ENCODE measurements at places on chromosomes 11 and 22.

DNA sequence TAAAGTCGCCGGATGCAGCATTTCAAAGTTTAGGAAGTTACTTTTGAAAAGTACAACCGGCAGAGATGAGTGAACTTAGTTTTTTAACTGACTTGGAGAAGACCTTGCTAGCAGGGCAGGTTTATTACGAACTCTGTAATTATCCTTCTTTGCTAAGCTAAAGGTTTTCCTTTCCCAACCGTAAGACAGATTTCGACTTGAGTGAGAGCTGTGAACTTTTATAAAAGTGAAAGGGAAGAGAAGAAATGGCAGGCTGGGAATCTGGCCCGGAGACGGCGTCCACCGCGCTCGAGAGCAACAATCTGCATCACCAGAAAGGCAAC lies 659 bp upstream of the TEAD1 start:
- DNase-seq: no peak

GRCh38 chr11:88174709-88175568 lies at the start of gene RAB38:
Gene RAB38 (minus strand): TSS chr11:88175443. CDS start chr11:88175384, 59 bp downstream.
- DNase-seq: peak; percentile 48

DNA sequence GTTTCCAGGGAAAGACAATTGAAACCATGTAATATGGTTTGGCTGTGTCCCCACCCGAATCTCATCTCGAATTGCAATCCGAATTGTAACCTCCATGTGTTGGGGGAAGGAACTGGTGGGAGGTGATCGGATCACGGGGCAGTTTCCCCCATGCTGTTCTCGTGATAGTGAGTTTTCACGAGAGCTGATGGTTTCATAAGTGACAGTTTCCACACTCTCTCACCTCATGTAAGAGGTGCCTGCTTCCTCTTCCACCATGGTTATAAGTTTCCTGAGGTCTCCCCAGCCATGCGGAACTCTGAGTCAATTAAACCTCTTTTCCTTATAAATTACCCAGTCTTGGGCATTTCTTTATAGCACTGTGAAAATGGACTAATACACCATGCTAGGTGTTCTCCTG lies 148.3 kb upstream of the CADM1 start:
- no peak for DNase-seq

GRCh38 chr11:19929655-19930054 lies 217.0 kb downstream of the NAV2 start:
- DNase-seq: peak; percentile 42

GRCh38 chr22:22993184-22993583 lies 77.1 kb upstream of the GNAZ start:
- no peak for DNase-seq

DNA sequence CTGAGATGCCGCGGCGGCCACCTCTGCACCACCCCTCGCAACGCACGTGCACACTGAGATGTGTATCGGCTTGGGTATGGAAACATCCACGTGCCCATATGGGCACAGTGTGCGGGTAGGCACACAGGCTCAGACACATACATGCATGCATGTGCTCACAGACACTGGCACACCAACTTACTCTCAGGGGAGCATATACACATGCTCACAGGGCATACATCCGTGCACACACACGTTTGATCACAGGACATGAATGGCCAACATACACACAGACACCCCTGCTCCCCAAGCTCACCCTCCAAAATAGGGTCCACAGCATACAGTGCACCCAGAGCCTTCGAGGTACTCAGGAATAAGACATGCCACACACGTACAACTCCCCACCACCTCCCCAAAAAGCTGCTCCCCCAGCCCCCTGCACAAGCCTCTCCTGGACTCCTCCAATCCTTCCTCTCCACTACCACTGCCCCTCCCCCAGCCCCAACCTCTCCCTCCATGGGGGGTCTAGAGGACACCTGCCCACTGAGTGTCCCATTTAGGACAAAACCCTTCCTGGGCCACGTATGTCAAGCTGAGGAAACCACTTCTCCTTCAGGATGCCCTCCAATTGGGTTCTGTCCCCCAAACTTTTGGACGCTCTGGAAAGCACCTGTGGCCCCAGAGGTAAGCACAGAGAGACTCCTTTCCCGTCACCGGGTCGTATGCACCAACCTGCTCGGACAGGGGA lies 53.1 kb downstream of the SLC22A12 start:
- no peak for DNase-seq

DNA sequence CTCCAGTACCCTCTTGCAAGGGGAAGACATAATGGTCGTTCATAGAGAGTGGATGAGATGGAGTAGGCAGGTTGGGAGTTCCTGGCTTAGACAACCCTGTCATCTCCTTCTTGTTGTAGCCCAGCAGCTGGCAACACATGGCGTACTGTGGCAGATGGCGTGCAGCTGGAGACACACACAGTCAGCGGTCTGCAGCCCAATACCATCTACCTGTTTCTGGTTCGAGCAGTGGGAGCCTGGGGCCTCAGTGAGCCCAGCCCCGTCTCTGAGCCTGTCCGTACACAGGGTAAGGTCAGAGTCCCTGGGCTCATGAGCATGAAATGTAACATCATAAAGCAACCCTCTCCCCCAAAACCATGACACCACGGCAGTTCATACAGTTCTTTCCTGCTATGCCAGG lies 8.7 kb downstream of the ROBO3 start:
- DNase-seq: no peak

- peak; percentile 26 for DNase-seq
Measured at GRCh38 chr22:36765943-36766450, 9.9 kb downstream of the IFT27 start.

DNA sequence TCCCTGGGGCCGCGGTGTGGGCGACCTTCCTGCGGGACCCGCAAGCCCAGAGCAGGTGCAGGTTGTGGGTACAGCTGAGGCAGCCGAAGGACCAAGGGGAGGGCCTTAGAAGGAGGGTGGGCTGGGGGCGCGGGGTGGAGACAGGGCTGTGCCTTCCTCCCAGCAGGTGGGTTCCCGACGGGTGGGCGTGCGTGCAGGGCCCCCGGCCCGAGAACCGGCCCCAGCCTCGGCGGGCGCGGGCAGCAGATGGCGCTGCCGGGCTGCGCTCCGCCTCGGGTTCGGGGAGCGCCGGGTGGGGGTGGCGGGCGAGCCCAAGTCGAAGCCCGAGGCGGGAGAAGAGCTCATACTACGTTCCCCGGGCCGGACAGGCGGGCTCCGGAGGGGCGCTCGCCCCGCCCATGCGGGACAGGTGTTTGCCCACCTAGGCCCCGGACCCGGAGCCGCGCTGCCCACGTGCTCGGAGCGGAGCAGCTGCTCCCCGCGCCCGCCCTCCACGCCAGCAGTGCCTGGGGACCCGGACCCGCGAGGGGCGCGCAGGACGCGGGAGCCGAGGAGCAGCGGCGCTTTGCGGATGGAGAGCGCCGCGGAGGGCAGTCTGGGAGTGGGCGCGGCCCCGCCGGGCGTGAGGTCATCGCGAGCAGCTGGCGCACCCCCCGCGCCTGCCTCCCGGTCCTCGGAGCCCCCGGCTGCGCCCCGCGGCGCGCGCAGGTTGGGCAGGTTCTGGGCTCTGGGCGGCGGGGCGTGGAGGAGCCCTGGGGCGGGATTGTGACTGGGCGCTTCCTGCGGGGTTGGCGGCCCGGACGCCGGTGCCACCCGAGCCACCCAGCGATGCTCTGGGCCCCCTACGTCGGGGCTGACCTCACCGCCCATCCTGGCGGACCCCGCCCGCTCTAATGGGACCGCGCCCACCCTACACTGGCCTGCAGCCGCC lies 25.3 kb downstream of the DUSP8 start:
- no peak for DNase-seq

- peak; percentile 91 for DNase-seq
Measured at GRCh38 chr11:122334546-122335339, 218.7 kb upstream of the BLID start.

DNA sequence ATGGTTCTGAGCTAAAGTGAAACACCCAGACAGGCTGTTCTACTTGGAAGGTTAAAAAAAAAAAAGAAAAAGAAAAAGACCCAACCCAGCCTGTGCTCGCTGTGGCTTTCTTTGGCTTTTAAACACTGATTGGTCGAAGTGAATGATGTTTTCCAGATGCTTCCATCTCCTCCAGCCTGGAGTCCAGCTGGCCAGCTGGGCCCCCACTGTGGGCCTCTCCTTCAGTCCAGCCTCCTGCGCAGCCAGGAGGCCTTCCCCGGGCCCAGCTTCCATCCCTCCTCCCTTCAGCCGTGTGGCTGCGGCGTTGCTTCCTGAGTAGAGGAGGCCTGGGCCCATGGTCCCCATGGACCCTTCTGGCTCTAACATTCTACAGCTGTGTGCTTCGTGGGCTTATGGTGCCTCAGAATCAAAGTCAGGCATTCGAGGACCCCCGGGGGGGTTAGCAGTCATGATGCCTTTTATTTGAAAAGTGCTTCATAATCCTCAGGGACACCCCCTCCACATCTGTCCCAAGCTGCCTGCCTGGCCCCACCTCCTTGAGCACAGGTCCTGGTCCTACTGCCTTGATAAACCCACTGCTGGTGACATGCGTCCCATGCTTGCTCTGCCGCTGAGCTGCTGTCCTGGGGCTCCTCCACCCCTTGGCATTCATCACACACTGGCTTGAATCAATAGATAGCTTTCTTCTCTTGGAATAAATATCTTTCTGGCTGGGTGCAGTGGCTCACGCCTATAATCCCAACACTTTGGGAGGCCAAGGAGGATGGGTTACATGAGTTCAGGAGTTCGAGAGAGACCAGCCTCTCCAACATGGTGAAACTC lies 42.2 kb upstream of the FBLN1 start:
- DNase-seq: peak; percentile 90

DNA sequence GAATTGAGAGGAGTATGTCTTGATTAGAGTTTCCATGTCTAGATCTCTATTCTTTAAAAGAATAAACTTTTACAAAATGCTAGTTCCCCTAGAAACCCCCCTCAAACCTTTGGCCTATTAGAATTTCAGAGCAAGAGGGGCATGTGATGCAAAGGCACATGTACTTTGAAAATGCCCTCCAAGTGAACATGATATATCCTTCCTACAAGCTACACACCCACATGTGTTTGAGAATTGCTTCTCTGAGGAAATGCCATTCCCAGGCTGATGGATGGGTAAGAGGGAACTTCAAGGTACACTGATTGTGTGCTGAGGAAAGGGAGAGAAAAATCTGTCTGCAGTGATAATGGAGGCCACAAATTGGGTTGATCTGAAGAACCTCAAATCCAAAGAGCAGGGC lies 59.5 kb upstream of the PSMA1 start:
- no peak for DNase-seq

- DNase-seq: no peak
Measured at GRCh38 chr11:65525546-65526480, 930 bp downstream of the SCYL1 start.

DNA sequence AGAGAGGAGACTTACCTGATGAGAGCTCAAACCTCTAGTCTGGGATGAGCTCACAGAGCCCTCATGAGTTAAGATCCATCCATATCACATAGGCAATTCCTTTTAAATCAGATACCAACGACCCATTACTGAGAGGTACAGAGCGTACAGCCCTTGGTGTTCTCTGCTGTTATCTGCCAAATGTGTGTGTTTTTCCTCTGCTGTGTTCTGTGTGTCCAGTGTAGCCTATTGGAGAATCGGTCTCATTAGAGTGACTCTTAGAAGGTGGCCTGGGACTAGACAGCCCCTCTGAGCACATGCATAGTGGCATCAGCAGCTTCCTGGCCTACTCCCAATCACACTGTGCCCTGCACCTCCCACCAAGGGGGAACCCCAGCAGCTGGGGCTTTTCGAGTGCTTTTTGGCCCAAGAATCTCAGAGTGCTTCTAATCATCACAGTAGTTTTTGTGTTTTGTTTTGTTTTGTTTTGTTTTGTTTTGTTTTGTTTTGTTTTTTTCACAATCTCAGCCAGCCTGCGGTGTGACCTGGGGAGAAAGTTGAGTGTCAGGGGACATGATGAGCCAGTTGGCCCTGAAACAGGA lies 25.4 kb downstream of the TP53AIP1 start:
- DNase-seq: no peak

- no peak for DNase-seq
Measured at GRCh38 chr22:45799291-45799690, 127.7 kb downstream of the ATXN10 start.

DNA sequence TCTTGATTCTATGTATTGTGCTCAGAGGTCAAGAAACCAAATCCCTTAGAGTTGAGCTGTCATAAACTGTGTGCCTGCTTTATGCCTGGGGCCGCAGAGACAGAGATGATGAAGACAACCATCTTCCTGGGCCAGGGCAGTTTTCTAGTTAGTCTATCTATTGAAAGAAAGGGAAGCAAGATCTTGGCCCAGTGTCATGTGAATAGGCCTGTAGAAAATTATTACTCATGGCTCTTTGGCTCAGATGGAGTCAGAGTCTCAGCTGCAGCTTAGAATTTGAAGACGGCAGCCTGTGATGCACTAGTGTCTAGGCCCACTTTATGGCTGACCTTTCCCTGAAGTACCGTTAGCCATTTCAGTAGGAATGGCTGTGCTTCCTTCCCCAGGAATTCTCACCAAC lies 112.0 kb downstream of the DBX1 start:
- DNase-seq: peak; percentile 12

- no peak for DNase-seq
Measured at GRCh38 chr11:108125096-108125495, 3.7 kb downstream of the ACAT1 start.

DNA sequence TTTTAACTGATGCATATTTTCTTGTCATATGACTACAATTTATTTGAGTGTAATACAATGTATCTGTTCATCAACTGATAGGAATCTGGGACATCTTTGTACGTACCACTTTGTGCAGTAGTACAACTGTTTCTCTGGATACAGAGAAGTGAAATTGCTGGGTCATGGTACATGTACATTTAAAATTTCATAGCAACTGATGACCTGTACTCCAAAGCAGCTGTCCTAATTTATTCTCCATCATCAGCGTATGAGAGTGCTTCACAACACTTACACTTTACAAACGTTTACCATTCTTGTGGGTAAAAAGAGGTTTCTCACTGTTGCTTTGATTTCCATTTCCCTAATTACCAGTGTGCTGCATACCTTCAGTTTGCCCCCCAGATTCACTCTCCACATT lies 552.8 kb upstream of the CADM1 start:
- DNase-seq: no peak

- peak; percentile 98 for DNase-seq
Measured at GRCh38 chr11:110185121-110185591, 92.0 kb downstream of the ZC3H12C start.

DNA sequence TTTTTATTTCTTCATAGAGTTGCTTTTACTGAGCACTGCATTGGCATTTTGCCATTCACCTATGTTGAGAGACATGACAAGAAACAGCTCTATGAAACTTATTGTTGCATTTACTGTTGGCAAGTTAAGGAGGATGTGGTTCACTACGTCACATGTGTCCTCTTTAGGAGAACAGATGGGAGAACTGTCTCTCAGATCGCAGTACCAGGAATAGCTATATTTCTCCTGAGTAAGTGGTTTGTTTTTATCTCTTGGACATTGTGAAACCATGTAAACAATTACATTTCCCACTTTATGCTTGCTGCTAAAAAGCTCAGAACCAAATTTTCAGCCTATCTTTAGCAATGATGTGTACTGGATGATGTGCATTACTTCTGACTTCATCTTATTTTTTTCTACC lies 34.8 kb upstream of the PSMA1 start:
- DNase-seq: peak; percentile 99

DNA sequence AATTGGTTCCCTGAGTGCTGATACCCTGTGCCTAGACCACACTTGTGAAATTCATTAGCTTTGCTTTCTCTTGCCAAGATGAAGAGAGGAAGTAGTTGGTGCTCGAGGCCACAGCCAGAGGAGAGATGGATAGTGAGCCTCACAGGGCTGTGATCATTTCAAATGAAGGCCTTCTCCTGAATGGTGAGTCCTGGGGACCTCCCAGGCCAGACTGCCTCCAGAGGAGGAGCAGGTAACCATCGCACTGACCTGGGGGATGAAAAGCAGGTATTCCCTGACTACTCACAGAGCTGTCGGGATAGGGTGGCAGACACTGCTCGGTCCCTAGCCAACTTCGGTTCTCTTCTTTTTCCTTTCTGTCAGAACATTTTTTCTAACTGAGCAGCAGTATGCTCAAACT lies 4.8 kb upstream of the FXYD6 start:
- no peak for DNase-seq
